ENCODE measurements at places on chromosomes 11 and 22.
A peak's percentile ranks its signal among the peaks of the same experiment; 100 is the strongest.

DNA sequence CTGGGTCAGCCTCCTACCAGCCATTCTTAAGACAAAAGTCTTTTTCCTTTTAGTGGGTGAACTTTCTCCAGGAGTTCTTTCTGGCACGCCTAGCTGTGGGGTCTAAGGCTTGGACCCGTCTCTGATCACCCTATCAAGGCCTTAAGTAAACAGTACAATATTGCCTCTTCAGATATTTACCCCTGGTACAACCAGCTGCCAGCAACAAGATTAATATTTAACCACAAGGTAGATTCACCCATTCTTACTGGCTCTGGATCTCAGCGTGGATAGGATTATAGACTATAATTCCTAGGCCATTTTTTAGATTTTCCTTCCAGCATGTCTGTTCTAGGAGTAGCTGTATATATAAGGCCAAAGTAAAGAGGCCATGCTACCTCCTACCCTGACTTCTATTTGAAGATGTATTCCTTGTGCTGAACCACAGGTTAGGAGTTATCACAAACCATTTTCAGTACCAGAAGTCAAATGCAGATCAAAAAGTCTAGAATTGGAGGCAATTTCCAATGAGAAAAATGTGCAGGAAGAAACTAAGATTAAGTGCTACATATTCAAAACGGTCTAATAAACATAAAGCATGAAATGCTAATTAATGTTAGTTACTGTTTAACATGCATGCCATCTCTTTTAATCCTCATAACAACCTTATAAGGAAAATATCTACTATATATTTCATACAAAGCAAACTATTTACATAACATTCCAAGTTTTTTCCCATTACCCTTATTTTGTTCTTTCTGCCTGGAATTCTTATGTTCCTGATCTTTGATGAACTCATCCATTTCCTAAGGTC lies 110.0 kb upstream of the SYN3 start:
- no peak for DNase-seq

GRCh38 chr22:28480000-28480715 lies 199.5 kb downstream of the TTC28 start:
- no peak for DNase-seq

DNA sequence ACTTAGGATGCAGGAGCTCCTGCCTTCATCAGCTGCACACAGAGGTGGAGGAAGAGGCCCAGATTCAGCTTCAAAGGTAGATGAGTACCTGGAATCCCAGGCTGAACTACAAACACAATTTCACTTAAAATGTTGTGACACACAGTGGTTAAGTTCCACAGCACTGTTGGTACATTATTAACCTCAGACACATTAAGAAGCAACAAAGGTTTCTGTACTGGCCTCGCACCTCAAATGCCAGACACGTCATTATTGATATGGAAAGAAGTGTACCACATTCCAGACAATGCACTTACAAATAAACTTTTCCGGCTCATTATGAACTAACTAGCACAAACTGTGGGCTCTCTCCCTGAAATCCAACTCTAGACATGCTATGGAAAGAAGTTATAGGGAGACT lies 34.6 kb downstream of the PRDM10 start:
- no peak for DNase-seq

GRCh38 chr22:19891317-19892256 lies 36.9 kb upstream of the GNB1L start:
- peak; percentile 74 for DNase-seq

DNA sequence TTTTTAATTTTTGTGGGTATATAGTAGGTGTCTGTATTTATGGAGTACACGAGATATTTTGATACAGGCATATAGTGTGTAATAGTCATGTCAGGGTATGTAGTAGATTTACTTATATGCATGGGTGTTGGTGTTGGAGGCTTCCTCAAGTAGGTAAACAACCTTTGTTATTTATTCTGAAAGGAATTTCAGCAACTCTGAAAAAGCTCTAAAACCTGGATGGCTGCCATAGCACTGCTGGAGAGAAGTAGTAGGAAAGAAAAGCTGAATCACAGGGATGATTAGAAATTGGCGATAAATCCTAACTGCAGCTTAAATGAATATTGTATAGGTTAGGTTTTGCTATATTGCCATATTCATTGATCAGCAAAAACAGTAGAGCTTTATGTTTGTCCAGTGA lies 44.4 kb upstream of the ST14 start:
- DNase-seq: no peak

DNA sequence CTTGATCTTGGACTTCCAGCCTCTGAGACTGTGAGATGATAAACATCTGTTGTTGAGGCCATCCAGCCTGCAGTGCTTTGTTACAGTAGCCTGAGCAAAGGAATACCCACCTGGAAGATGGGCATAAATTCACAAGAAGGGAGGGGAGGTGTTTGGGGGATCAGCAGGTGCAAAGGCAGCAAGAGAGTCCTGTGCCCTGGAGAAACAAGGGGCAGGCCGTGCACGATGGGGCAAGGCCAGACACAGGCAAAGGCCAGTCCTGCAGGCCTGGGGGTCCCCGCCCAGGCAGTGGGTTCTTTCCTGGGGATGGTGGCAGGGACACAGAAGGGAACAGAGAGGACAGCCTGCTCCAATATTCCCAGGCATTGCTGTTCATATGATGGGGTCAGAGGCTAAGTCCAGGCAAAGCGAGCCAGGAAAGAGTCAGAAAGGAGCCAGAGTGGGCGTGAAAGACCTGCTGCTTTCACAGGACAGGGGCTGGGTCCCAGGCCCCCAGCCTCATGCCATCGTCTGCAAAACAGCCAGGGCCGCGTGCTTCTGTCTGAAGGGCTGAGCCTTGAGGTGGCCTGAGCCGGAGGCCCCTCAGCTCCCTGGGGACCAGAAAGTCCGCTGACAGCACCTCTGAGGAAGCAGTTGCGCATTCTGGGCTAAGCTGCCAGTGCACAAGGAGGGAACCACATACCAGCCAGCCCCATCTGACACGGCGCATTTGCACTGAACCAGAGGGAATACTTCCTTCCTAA lies 48.8 kb downstream of the MYEOV start:
- no peak for DNase-seq

DNA sequence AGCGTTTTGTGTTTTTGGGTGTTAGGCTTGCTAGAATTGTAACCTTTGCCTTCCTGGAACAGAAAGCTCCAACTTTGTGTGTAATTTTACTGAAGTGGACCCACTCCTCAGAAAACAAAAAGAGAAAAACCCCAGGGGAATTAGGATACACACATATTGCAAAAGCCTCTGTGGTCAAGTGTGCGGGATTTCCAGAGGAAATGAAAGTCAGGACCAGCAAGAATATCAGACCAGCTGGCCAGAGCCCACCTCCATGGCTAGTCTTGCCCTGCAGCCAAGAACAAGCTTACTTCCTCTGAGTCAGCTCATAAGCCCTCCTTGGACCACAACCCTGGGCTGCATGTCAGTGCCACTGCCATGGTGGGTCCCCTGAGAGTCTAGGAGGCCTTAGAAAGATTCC lies 37.0 kb upstream of the FTH1 start:
- no peak for DNase-seq

DNA sequence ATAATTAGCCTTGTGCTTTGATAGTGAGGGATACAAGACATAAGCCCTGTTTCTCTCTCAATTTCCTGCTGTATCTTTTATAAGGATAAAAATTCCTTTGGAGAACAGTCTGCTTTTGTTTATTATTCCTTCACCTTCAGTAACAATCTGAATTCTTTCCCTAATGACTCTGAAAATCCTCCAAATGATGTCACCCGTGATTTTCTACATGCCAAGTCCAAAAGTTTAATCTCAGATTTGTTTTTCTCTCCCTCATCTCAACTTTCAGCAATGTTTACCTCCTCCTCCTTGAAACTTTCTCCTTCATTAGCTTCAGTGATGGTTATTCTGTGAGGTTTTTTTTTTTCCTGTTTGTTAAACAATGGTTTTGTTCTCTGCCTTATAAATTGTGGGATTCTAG lies 2.2 kb downstream of the OR51E2 start:
- DNase-seq: no peak

DNA sequence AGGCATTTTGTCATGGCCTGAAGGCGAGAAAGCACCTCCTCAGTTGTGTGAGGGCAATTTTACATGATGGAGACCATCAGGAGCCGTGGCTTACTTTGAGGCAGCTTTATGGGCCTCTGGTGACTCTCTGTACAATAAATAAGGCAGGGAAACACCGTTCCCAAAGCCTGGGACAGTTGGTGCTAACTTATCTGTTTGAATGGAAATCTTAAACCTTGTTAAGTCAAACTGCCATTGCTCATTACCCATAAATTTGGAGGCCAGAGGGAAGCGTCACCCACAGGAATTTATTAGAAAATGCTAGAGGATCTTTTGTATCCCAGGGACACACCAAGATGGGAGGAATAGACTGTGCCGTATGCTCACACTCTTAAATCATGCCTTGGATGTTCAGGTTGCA lies 1156.9 kb downstream of the BRD1 start:
- no peak for DNase-seq

- DNase-seq: peak; percentile 39
Observed at GRCh38 chr22:37230673-37231405, 13.2 kb downstream of the RAC2 start.

GRCh38 chr11:109856928-109857327 lies 236.3 kb upstream of the ZC3H12C start:
- DNase-seq: no peak

- DNase-seq: no peak
Observed at GRCh38 chr22:38108561-38109319, 1.7 kb downstream of the BAIAP2L2 start.

- DNase-seq: no peak
Observed at GRCh38 chr22:44870021-44870420, 117.6 kb downstream of the ARHGAP8 start.

- no peak for DNase-seq
Observed at GRCh38 chr11:111582163-111582562, 20.1 kb upstream of the SIK2 start.

DNA sequence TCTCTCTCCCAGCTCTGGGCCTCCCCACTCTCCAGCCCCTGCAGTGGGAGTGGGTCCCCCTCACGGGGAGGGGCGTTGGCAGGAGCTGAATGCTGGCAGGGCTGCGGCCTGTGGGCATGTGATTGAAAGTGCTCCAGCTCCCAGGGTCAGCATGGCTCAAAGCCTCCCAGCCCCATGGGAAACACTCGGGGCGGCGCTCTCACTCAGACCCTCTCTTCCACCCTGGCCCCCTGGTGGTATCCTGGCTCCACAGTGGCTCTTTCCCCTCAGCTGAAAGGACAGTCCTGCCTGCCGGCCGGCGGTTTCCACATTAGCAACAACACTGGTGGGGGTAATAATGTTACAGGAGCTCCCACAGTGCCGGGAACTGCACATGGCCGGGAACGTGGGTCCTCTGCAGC lies 35.5 kb downstream of the POLR3H start:
- no peak for DNase-seq

- no peak for DNase-seq
Observed at GRCh38 chr22:31001124-31001770, 32.2 kb downstream of the TUG1 start.

- no peak for DNase-seq
Observed at GRCh38 chr11:79150320-79150719, 290.5 kb downstream of the TENM4 start.

DNA sequence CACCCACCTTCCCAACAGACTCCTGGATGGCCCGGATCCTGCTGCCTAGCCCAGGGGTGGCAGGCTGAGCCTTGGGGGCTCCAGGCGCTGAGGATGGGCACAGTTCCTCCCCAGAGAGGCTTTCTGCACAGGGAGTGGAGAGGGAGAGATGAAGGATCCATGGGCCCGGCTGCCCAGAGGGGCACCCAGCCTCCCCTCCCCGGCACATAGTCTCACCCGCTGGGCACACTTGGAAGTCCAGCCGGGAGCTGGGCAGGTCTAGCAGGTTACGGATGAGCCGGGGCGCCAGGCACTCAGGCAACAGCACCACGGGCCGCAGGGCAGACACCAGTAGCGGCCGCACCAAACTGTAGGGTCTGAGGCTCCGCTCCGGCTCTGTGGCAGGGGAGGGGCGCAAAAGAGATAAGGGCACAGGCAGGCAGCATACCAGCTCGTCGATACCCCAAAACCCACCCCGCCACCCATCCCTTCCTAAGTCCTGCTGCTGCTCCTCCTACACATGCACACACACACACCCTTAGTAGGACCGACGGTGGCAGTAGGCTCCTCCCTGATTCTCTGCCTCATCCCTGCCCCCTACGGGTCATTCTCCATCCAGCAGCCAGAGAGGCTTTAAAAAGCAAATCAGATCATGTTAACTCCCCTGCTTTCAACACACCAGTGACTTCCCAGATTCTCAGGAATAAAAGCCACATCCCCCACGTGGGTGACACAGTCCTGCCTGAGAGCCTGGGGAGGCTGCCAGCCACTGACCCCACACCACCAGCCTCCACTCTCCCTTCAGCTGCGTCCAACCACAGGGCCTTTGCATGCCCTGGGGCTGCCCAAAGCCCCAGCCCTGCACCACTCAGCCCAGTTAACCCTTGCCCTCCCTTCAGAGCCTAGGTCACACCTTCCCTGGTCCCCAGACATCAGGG lies 6.5 kb upstream of the MFNG start:
- DNase-seq: no peak

DNA sequence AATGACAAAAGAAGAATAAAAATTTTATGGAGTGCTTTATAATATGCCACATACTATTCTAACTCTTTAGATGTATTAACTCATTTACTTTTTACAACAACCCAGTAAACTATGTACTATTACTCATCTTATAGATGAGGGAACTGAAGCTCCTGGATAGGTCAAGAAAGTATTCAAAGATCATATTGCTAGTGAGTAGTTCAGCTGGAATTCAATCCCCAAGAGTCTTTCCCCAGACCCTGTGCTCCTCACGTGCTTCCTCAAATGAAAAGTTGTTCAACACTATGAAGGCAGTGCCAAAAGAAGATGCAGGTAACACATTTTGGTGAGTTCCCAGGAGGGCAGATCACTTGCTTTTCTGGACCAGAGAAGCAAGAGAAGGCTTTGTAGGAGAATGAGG lies 46.8 kb downstream of the BTG4 start:
- no peak for DNase-seq

GRCh38 chr11:2565447-2566222 lies 120.8 kb downstream of the KCNQ1 start:
- DNase-seq: no peak

- no peak for DNase-seq
Observed at GRCh38 chr22:29065468-29066190, 4.0 kb upstream of the C22orf31 start.

GRCh38 chr11:64260147-64260708 lies 8.9 kb downstream of the PLCB3 start:
- no peak for DNase-seq

- no peak for DNase-seq
Observed at GRCh38 chr11:118621071-118621783, 13.8 kb downstream of the PHLDB1 start.

GRCh38 chr11:119380160-119380826 lies 1.2 kb downstream of the USP2 start:
- DNase-seq: no peak

DNA sequence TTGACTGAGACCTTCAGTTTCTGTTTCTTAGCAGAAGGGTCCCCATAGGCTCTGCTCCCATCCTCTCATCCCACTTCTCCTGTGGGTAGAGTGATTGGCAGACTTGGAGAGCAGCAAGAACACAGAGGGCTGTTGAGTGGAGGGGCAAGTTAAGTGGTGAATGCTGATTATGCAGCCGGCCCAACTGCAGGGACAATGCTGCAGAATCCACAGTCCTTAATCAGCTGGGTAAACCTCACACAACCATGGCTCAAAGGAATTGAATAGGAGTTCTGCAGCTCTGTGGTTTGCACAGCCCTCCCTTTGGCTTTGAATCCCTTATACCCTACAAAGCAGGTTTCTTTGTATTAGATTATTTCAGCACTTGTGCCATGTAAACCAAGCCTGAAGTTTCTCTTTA lies 161.1 kb downstream of the NAV2 start:
- DNase-seq: no peak
